Choroid plexus epithelial cell (primary cell): ENCODE measurements at places on chromosomes 12 and 14.

DNA sequence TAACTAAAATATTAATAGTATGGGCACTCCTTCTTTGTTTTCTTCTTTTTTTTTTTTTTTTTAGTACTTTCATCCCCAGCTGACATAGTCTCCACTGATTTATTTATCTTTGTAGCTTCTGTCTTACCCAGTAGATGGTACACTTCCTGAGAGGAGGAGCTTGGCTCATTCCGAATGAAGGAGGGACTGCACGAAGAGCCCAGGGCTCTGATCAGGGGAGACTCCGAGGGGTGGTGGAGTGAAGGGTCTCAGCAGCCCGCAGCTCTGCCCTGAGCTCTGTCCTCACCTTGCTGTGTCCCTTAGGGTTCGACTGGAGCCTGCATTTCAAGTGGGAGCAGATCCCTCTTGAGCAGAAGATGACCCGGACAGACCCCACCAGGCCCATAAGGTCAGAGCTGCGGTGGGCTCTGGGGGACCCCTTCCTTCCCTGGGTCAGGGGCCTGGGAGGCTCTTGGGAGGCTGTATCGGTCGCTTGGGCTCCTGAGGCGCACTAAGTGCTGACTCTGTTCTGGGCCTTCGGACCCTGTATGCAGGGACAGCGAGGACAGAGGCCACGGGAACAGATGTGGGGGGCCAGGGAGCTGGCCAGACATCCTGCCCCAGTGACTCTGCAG, 65.2 kb downstream of the ERH start:
- DNase-seq = no peak

GRCh38 chr14:56989359-56989758, 179.1 kb upstream of the OTX2 start:
- no peak for DNase-seq

DNA sequence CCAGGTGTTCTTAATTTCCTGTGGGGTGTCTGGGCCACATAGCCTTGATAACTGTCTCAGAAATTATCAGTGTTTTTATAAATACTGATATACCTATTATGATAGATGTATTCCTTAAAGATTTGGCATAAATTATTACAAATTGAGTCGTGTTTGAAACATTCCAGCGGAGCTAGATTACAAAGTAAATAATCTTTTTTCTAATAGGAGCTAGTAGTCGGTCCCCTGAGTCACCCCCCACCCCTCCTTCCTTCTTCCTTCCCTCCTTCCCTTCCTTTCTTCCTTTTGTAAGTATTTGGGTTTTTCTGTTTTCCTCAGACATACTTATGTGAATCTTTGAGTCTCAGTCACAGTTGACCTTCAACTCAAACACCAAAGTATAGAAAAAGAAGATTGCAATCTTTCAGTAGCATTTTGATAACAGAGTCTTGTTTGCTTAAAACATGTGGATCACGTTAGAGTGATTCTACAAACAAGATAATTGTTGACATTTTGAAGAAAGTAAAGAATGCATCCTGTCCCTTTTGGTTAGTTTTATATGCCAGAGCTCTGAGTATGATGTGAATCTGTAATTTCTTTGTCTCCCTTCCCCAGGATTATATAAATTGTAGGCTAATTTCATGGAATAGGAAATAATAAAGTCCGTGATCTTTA, 264.0 kb downstream of the FUT8 start:
- DNase-seq = no peak

GRCh38 chr12:77685901-77686300, 144.8 kb upstream of the NAV3 start:
- no peak for DNase-seq

GRCh38 chr14:75539561-75540478, 17.6 kb downstream of the BATF start:
- DNase-seq = no peak

- no peak for DNase-seq
Observed at GRCh38 chr14:37665479-37665878, 70.0 kb downstream of the TTC6 start.

DNA sequence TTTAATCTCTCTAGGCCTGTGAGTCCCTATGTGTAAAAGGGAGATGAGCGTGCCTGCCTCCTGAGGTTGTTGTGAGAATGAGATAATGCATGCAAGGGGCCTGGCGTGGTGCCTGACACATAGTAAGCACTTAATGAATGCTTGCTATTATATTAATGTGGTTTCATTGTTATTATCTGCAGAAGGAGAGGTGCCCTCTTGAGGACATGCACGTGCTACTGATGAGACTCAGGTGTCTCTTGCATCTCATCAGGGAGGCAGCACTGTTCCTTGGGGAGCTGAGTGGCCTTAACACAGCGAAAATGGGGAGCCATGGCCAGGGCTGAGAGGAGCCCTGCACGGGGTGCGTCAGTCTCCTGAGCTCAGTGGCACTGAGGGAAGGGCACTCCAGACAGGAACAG, 29.9 kb upstream of the BCDIN3D start:
- peak; percentile 65 for DNase-seq

GRCh38 chr12:22066310-22066709, 20.3 kb downstream of the CMAS start:
- DNase-seq = no peak

DNA sequence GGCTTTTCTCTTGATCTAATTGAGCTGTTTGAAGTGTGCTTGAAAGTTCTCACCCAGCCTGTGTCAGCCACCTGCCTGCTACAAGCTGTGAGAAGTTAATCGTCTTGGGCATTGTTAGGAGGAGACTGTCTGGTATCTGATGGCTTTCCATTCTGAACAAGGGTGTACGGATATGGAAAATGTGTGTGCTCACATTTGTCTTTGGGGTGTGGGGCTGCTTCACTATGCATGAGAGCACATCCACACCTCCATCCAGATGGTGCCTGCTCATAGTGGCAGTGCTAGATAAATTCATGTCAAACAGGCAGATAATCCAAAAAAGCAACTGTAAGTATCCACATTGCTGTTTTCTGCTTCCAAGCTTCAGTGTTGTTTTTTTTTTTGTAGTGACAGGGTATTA, 462.2 kb downstream of the DIO2 start:
- no peak for DNase-seq

- DNase-seq = no peak
Observed at GRCh38 chr12:29299633-29300032, 81.3 kb downstream of the ERGIC2 start.

DNA sequence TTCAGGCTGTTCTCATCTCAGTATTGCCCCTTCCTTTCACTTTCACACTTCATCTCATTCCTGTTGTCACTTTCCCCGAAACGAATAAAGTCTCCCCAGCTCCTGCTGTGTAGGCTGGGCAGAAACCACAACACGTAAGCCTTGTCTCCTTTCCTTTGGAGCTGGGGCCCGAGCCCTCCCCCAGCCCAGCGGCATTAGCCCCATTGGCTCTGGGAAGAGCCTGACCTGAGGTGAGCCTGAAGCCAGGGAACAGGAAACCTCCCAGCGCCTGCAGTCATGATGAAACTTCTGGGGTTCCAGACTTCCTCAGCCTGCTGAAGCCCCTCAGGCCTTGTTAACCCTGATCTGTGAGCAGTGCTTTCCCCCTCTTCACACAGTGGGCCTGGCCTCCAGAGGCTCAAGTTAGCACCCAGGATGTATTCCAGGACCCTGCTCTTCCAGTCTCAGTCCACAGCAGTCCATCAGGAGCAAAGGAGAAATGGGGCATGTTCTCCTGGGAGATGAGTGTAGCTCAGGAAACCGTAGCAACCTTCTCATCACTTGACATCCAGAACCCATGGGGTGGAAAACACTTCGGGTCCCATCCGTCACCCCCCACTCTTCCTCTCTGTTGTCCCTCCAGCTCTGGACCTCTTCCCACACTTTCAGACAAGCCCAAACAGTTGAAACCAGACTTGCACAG, 21.8 kb downstream of the VASH1 start:
- DNase-seq = peak; percentile 66

DNA sequence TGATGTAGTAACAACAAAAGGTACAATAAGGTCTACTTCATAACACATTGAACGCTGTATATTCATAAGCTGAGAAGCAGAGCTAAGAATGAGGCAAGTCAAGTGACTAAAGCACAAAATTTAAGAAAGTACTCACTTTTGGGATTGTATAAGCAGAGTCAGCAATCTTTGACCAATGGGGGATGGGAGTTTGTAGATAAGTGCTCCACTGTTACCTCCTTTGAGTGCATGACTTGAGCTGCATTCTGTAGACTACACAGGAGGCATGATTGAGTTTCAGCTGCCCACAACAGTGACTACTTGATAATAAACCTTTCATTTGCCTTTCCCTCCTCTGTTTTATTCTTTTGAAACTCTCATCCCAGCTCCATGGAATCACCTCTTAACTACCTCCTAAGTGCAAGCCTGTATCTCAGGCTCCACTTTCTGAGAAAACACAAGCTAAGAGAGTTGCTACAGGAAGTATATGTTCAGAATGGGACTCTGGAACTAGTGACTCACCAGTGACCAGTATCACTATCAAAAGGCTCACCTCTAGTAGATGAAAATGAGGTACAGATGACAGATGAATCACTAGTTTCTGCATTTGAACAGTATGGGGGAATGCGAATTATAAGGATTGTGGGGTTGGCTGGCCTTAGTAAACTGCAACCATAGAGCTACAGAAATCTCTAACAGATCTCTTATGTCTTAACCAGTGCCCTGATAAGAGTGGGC, 49.2 kb downstream of the SLC35F4 start:
- no peak for DNase-seq

GRCh38 chr12:118840399-118840798, 140.9 kb upstream of the SRRM4 start:
- no peak for DNase-seq

- DNase-seq = no peak
Observed at GRCh38 chr14:87617079-87617478, 375.9 kb downstream of the GALC start.

DNA sequence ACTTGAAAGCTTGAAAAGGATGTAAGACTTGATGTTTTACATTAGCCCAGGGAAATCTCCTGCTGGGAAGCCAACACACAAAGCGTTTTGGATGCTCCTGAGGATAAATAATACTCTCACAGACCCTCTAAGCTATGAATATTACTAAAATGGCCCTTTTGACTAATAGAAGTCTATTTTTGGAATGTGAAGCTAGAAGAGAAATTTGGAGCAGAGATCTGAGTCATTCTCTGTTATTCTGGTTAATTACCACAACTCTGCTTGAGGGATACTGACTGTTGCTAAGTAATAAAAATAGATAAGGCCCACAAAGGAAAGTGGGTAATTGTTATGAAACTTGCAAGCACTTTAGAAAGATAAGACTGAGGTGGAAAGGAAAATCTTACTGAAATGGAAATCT, 346.2 kb upstream of the STXBP6 start:
- DNase-seq = no peak

DNA sequence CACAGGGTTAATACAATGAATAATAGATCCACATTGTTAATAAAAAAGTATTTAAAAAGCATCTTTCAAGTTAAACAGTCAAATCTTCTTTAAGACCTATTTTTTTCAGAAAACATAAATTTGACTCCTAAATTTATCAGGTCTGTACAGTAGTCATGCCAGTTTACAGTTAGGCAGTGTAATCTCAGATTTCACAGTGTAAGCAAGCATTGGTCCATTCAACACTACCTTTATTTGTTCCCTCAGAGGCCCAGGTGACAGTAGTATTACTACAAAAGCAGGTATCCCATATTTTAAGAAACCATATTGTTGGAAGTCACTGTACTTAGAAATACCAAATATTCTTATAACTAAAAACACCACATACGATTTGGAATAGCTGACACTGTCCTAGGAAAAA, 6.1 kb downstream of the ATP2B1 start:
- DNase-seq = no peak

- no peak for DNase-seq
Observed at GRCh38 chr14:100738269-100738691, 11.6 kb downstream of the DLK1 start.

GRCh38 chr12:47767216-47767724, 5.8 kb upstream of the SLC48A1 start:
- DNase-seq = peak; percentile 70

GRCh38 chr12:54139019-54139418, 49.8 kb downstream of the SMUG1 start:
- DNase-seq = no peak

DNA sequence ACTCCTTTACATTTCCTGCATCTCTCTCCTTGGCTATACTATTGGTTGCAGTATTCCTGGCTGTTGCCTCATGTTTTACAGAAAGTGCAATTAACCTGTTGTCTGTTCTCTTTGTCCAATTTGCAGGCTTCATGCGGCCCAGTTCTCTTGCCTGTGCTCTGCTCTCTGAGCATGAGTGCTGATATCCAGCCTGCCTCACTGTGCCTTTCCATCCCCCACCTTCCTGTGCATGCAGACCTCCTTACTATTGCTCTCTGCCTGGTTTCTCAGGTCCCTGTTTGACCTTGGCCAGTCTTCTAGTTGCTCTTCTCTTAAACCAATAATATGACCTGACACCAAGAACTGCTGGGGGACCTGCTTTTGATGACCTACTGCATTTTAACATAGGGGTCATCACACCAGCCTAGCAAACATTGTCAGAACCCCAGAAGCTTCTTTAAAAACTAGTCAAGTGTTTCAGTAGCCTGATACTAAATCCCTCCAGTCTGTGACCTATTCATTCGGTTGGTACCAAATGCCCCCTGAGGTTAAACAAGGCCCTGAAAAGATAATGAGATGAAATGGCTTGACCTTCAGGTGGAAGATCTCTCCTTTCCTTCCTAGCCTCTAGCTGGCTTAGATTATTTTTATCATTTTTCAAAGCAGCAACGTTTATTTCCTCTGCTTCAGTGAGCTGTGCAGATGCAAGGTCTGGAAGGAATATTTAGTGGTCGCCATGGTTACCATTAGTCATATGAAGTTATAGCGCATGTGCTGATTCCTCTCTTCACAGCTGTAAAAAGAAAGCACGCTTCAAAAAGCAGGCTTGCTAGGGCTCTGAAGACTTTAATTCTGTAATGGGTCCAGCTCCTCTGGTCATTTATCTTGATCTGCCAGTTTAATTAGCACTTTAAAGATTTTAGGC, 216.5 kb downstream of the PHLDA1 start:
- DNase-seq = peak; percentile 99

DNA sequence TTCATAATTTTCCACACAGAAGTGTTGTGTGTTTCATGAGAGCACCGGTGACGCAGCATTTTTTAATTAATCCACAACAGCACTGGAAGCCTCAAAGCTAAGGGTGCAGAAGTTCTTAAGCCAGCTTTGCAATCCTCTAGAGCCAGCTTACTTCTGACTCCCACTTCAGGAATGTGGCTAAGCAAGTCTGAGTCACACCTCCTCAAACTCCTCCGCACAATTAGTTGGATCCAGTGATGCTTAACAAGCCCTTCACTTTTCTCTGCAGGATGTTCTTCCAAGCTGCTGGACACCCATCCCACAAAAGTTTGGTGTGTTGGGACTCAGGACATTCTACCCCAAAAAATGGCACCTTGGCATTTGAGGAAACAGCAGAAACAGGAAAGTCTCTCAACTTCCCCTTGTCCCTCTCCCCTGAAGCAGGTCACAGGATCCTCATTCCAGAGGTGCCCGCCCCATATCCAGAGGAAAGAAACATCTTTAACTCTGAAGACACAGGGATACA, 210.0 kb downstream of the PPM1H start:
- DNase-seq = peak; percentile 96

DNA sequence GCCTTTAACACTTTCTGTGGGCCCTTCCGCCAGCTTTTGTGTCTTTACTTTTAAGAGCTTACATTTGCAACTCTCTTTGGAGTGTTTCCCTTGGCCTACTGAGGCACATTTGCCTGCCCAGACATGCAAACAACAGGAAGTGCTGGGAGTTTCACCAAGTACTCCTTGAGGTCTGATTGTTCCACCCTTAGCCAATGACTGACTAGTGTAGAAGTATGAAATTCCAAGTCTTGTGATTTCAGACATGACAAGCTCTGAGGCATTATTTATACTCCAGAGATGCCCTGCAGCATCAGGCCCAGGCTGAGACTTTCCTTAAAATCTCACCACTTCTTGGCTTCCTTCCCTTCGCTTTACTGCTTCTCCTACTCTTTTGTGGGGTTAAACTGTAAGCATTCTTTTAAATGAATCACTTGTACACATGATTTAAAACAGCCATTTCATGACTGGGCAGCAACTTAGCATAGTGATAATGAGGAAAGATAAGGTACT, 174.1 kb downstream of the SLC6A15 start:
- peak; percentile 52 for DNase-seq
